ENCODE measurements at places on chromosomes 6 and 20. TPM values are rescaled to one million over a fixed set of nuclear protein-coding genes. Genes with fewer than 3 reads are reported as not detected.

SLC35B3 gene
- total RNA-seq, result 31.2 TPM

THEMIS gene
- not detected for total RNA-seq

ALDH5A1 gene
- total RNA-seq, result 0.69 TPM

TAGAP gene
- not detected for total RNA-seq

SMIM8 gene
- total RNA-seq, result 5.6 TPM

TRIM40 gene
- total RNA-seq, result not detected

SDC4 gene
- 172 TPM for total RNA-seq

BTBD3 gene
- total RNA-seq, result 14.8 TPM

CCN5 gene
- 0.30 TPM for total RNA-seq

COL12A1 gene
- total RNA-seq, result 534 TPM

KCNG1 gene
- 108 TPM for total RNA-seq

KCNS1 gene
- 0.59 TPM for total RNA-seq

CNPY3 gene
- 58.5 TPM for total RNA-seq

FUCA2 gene
- 42.5 TPM for total RNA-seq

TSPO2 gene
- not detected for total RNA-seq

CLIC5 gene
- not detected for total RNA-seq

F13A1 gene
- total RNA-seq, result not detected

CTNNBL1 gene
- 24.1 TPM for total RNA-seq

CRISP1 gene
- not detected for total RNA-seq

SLC17A3 gene
- not detected for total RNA-seq

DLL1 gene
- total RNA-seq, result under 0.01 TPM

TPD52L1 gene
- total RNA-seq, result 64.7 TPM

C6orf132 gene
- total RNA-seq, result 2.5 TPM

SOX4 gene
- total RNA-seq, result 18.6 TPM

TRIM15 gene
- not detected for total RNA-seq

SLC12A5 gene
- 0.30 TPM for total RNA-seq

BPIFB4 gene
- total RNA-seq, result not detected

SLC22A1 gene
- 1.4 TPM for total RNA-seq

ZBTB24 gene
- 11.6 TPM for total RNA-seq
